Osteoblast (primary cell): ENCODE measurements at places on chromosomes 5 and 9. TPM values are rescaled to one million over a fixed set of nuclear protein-coding genes. Genes with fewer than 3 reads are reported as not detected.

The STXBP1 gene
- 19.9 and 23.0 TPM in 2 replicates for total RNA-seq

The TAF11L13 gene
- total RNA-seq: not detected in 2 replicates

The SPATA31C1 gene
- total RNA-seq: not detected in 2 replicates

The FCHSD1 gene
- total RNA-seq: 21.8 and 22.4 TPM in 2 replicates

GRCh38 chr9:134341306-134341705 lies 15.1 kb downstream of the RXRA start:
- no peak for DNase-seq

DNA sequence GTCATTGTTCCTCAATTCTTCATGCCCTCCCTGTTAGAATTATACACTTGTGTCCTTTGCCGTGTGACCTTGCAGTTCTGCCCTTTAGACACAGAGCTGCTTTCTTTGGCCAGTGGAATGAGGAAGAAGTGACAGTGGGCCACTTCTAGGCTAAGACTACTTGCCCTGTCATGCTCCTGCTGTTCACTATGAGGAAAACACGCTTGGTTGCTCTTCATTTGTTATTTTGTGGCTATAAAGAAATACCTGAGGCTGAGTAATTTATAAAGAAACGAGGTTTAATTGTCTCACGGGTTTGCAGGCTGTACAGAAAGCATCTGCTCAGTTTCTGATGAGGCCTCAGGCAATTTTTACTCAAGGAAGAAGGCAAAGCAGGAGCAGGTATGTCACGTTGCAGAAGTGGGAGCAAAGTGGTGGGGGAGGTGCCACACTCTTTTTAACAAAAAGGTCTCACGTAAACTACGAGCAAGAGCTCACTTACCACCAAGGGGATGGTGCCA lies 279.1 kb upstream of the DMAC1 start:
- peak; percentile 22 for DNase-seq

- DNase-seq: no peak
Measured at GRCh38 chr9:614431-614830, 227.1 kb upstream of the DMRT1 start.

GRCh38 chr9:83956086-83956435 lies 24.0 kb downstream of the HNRNPK start:
- DNase-seq: peak; percentile 57

The ACTBL2 gene
- total RNA-seq: not detected in 2 replicates

DNA sequence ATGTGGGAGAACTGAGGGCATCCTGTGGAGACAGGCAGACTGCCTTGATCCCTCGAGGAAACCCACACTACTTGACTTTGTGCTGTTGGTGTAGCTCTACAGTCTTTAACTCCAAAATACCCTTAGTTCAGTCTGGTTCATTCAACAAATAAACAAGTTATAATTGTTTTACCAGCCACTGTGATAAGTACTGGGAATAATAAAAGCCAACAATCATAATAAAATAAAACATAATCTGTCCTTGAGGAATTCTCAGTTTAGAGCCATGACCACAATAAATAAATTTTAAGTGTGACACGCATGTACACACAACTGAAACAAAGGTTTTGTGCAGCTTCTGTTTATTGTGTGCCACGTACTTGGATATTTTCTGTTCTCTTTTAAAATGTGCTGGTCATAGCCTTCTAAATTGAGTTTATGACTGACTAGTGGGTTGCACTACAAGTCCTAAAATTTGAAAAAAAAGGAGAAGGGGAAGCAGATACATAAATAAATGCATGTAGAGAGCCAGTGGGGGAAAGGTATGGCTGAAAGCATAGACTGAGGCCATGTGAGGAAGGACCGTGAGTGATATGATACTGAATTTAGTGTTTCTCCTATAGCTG lies 6.2 kb upstream of the SCAMP1 start:
- no peak for DNase-seq

GRCh38 chr9:14981291-14981950 lies 71.2 kb upstream of the FREM1 start:
- DNase-seq: no peak

DNA sequence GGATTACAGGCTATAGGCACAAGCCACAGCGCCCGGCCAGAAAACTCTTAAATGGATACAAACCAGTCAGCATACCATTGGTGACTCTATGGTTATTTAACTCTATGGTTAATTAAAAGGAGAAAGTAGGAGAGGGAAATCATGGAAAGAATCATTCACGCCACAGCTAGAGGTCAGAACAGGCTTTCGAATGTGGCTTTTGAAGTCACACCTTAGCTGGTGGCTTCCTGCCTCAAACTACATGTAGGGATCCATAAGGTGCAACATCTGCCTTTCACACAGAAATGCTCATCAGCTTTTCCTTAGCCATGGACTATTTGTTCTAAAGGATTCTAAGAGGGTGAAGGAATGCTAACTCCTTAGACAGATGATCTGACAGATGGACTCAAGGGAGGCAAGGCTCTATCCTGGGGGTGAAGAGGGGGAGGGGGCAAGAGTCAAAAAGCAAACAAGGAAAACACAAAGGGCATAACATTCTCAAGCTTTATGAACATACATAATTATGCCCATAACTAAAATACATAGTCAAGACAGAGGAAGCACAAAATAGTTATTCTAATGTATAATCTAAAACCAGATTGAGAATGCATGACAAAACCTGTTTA lies 130.9 kb downstream of the EFNA5 start:
- no peak for DNase-seq

DNA sequence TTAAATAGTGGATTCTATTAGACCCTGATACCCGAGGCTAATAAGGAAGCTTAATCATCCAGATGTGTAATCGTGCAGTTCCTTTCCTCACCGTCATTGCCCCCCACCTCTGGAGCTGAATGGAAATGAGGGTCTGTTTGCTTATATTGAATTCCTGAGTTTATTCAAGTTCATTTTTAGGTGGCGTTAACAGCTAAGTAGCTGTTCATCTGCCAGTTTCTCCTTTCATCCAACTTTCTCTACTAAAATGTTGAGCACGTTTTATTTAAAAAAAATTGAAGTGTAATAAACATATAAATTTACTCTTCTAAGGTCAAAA lies 291.0 kb downstream of the DOCK8 start:
- DNase-seq: no peak

GRCh38 chr5:93909356-93909755 lies 168.0 kb upstream of the POU5F2 start:
- no peak for DNase-seq

The PCDHGA4 gene
- 6.8 and 6.9 TPM in 2 replicates for total RNA-seq

GRCh38 chr5:138975098-138975847 lies 100.1 kb upstream of the LRRTM2 start:
- no peak for DNase-seq

DNA sequence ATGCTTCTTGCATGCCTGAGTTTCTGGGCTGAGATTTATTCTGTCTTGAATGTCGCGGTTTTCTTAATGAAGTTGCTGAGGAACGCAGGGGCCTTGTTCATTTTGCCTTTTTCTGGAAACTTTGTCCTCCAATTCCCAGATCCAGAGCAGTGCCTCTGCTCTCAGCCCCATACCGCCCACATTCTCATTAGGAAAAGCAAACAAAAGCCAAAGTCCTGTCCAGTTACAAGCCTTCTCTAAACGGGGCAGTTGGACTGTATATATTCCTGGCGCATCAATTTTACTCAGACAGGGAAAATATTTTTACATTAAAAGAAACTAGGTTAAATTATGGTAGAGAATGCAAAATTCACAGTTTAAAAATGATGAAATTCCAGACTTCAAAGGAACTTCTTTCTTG lies 1.2 kb upstream of the PSAT1 start:
- DNase-seq: peak; percentile 50

GRCh38 chr5:50965654-50966375 lies 299.4 kb downstream of the PARP8 start:
- DNase-seq: no peak

GRCh38 chr9:107425101-107426025 lies 64.2 kb downstream of the KLF4 start:
- peak; percentile 92 for DNase-seq

GRCh38 chr9:128818839-128819715 lies 777 bp downstream of the ENDOG start:
- DNase-seq: peak; percentile 85
